Hematopoietic multipotent progenitor cell treated with erythropoietin and hydrocortisone succinate and interleukin-3 and kit ligand, for 15 days (in vitro differentiated cells): ENCODE measurements at places on chromosomes 11 and 22.
A peak's percentile ranks its signal among the peaks of the same experiment; 100 is the strongest.

GRCh38 chr11:6746086-6746618 is 25.6 kb downstream of the OR2AG2 start:
- DNase-seq = no peak

DNA sequence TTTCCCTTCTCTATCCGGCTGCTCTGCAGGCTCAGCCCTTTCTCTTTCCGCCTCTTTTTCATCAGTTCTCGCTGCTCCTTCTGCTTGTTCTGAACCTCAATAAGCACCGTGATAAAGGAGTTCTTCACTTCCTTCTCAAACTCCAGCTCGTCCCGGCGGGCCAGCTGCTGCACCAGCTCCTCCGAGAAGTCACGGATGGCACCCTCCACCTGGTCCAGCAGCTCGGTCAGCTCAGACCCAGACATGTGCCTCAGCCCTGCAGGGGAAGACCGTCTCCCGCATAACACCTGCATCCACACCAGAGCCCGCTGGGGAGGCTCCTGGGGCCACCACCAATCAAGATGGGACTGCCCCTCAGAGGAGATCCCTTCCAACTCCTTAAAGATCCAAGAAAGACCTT is 40.2 kb downstream of the FEZ1 start:
- DNase-seq = no peak

DNA sequence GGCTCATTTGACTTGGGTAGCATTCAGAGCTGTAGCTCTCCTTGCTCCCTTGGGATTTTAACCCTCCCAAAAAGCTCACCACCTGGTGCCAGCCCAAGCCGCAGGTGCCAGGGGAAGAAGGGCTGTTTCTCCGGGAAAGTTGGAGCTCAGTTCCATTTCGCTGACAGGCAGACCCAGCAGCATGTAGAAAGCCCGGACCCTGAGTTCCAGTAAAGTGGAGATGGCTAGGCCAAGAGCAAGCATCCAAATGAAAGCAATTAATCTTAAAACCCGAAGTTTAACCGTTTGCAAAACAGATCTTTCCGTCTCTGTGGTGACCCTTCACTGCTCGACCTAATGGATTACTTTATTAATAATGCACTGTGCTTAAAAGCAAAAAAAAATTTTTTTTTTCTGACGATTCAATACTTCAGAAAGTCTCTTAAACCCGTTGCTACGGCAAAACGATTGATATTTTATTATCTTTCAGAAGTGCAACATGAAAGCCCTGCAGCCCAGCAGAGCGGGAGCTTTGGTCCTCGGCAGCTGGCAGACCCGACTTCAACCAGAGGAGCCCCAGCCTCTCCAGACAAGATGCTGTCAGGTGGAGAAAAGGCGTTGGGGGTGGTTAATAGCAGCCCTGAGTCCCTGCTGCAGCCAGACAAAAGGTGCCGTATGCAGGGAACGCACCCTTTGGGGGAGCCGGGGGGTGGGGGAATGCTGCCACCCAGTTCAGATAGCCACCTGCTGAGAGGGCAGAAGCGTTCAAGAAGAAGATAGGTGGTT is 3.3 kb downstream of the LMO1 start:
- DNase-seq = no peak

- peak; percentile 22 for DNase-seq
These were observed 148.5 kb downstream of the GRIK4 start for GRCh38 chr11:120660024-120660565.

- DNase-seq = no peak
These were observed 1.7 kb upstream of the RCOR2 start for GRCh38 chr11:63918507-63919191.

DNA sequence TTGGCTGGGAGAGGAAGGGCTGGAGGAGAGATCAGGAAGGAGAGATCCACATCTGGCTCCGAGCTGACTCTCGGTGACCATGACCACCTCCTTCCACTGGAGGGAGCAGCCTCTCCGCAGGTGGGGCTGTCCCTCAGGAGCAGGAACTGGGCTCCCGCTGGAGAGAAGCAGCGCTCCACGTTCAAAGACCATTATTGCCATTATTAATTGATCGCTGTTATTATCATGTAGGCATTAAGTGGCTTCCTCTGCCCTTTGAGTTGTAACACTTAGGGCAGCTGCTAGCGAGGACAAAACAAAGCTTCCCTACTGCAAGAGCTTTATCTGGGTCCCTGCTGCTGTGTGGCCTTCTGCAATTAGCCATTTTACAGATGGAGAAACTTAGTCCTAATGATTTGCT is 251.9 kb downstream of the ST3GAL4 start:
- no peak for DNase-seq

DNA sequence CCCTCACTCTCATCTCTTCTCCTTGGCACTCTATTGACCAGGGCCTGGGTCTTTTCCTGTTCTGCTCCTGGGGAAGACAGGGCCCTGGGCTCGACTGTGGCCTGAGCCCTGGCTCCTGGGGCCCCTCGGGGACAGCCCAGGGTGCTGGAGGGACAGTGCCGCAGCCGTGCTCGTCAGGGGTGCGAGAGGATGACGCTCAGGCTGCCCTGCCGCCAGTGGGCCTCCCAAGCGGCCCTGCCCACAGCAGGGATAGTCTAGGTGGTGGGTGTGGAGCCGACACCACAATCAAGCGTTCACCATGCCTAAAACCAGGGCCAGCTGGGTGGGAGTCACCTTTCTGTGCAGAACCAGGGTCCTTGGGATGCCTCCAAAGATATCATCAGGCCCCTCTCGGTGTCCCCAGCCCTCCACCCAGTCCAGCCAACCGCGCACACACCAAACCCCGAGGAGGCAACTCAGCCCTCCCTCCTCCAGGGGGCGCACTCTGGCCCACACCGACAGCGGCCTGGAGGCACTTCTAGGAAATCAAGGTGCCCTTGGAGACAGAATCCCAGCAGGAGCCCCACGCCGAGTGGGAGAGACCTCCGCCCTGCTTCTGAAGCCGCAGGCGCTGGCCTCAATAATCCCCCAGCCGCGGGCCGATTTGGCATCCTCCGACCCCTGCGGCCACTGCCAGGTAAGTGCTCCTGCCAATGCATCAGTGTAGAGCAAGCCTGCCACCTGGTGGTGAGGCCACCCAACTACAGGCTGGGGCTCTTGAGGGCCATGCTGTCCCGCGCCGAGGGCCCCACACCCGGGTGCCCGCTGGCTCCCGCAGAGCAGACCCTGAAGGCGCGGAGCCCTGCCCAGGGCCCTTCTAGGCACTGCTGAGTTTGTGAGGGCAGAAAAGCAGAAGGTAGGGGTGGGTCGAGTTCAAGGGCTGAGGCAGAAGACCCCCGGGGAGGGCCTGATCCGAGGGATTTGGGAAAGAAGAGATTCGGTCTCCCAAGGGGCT is 496.4 kb downstream of the BUD13 start:
- DNase-seq = peak; percentile 77
